ENCODE measurements at places on chromosomes 2 and 18.
A peak's percentile ranks its signal among the peaks of the same experiment; 100 is the strongest.

DNA sequence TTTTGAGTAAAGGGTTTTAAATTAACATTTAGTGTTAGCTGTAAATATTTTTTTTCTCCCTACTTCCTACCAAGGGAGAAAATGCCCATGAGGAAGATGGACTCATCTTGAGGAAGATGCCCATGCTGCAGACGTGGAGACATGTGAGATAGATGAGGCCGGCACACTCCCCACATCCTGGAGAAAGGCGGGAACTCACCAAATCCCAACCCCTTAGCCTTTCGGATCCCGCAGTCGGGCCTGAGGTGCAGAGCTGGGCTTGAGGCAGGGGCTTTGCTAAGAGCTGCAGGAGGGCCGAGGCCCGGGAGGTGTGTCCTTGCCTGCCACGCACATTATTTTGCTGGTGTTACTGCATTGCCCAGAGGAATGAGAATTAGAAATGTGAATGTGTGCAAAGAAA is 137.9 kb downstream of the NAPG start:
- no peak for DNase-seq

DNA sequence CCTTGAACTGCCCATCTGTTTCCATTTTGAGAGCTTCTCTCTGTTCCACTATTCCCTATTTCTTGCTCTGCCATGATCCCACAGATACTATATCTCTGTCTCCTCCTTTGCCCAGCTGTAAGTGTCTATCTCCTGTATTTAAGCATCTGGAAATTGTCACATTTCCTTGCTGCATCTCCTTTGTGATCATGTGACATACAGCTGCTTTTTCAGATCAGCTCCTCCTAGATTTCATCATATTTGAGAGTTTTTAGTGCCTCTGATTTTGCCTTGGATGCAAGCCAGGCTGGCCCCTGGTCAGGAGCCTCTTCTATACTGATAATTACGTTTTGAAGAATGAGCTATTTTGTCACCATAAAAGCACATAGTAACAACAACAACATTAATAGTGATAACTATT is 131.7 kb upstream of the TNP1 start:
- DNase-seq = no peak

- no peak for DNase-seq
Measured at GRCh38 chr2:28516950-28517349, 21.1 kb downstream of the PLB1 start.

DNA sequence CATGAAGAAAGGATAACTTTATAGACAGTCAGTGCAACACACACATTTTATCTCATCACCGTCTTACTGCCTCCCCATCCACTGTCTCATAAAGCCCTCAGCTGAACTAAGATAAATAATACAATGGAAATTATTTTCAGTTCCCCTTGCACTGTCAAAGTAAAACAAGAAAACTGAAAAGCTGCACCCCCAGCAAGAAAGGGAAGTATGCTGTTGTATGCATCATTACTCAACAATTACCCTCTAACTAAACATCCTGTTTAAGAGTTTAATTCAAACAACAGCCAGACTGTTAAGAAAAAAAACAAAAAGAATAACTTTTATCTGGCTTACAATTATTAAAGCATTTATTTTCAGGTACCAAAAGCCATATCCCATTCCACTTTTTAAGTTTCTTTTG is 25.0 kb downstream of the MPPE1 start:
- DNase-seq = peak; percentile 36

DNA sequence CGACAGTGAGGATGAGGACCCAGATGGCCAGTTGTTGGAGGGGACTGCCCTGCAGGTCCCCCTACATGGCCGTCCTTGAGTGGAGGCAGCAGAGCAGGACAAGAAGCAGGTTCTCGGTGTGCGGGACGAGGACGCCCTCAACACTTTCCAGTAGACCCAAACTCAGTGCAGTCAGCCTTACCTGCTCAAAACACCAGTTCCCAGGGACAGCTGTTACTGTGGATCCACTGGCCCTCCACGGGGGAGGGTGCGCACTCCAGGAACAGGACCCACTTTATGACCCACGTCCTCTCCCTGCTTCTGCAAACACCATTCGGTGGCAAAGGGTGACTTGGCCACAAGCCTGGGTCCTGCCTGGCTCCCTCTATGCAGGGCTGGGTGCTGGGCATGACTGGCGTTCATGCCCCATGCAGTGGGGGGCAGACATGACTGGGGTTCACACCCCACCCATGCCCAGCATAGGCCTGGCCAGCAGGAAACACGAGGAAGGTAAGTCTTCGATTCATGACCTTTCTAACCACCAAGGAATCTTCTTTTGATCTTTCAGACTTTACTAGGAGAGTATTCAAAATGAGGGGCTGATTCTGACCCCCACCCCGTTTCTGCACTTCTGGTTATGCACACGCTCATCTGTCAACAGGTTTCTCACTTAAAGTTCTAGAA is 233.7 kb downstream of the HDAC4 start:
- DNase-seq = no peak

GRCh38 chr2:158923180-158923594 is 45.3 kb upstream of the TANC1 start:
- no peak for DNase-seq

- DNase-seq = no peak
Measured at GRCh38 chr2:70823249-70823648, 2.9 kb upstream of the CLEC4F start.

DNA sequence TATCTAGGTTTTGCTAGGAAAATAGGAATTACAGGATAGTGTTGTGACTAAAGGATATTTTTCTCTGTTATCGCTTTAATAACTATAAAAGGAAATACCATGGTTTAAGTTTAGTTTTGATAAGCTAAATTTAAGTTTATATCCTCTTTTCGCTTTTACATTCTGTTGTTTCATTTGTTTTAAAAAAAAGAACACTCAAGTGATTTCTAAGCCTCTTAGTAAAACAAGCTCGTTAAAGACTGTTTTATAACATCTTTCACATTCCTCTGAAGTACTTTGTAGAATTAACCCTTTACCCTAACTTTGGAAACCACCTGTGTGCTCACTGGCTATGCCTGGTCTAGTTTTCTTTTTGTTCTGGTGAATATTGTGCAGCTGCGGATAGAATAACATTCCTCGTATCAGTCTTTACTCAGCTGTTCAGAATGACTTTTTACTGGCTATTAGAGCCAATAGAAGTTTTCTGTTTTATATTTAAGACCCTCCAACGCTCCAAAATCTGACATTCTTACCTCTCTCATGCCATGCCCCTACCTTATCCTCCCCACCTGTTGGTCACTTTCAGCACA is 183.1 kb downstream of the PTPRM start:
- DNase-seq = no peak

All from GM12891 (cell line).